Endothelial cell (in vitro differentiated cells): ENCODE measurements at places on chromosomes 3 and 15.

DNA sequence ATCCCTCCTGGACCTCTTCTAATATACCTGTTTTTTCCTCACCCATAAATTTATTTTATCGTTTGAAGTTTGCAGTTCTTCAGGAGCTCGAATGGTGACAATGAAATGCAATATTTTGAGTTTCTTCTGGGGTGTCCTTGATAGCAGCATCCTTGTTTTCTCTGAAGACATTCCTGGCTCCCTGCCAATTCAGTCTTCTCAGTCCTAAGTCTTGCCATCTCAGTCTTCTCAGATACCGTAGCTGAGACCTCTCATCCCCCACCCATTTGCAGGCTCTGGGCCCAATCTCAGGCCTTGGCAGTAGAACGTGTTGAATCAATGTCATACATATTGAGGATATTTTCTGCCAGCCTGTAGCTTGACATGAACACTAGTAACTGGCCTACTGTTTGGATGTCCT, 140.9 kb downstream of the NECTIN3 start:
- peaks cover 9% of the 10 kb centered on the region for H3K4me1 ChIP-seq
- DNase-seq: no peak
- no peak overlapping the region for H3K4me3 ChIP-seq
- H3K27ac ChIP-seq: no peak overlapping the region
- no peaks in the 10 kb centered on the region for H3K36me3 ChIP-seq

DNA sequence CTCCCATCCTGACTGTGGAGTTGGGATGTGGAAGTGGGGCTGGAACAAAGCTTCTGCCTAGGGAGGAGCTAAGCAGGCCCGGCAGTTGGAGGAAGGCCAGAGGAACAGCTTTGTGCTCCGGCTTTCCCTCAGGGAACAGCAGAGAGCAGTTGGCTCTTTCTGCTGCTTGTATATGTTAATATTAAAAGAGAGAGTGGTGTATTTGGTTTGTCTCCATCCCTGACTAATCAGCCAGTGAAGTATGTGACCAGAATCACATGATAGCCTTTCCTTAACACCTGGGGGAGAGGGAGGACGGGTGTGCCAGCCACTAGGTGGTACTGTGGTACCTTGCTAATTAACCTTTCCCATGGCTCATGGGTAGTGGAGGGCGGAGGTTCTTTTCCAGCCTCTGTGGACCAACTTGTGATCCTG, 10.0 kb downstream of the EIF2B5 start:
- no peak overlapping the region for H3K4me3 ChIP-seq
- peaks cover 35% of the 10 kb centered on the region for H3K36me3 ChIP-seq
- peaks cover 4% of the 10 kb centered on the region for H3K4me1 ChIP-seq

DNA sequence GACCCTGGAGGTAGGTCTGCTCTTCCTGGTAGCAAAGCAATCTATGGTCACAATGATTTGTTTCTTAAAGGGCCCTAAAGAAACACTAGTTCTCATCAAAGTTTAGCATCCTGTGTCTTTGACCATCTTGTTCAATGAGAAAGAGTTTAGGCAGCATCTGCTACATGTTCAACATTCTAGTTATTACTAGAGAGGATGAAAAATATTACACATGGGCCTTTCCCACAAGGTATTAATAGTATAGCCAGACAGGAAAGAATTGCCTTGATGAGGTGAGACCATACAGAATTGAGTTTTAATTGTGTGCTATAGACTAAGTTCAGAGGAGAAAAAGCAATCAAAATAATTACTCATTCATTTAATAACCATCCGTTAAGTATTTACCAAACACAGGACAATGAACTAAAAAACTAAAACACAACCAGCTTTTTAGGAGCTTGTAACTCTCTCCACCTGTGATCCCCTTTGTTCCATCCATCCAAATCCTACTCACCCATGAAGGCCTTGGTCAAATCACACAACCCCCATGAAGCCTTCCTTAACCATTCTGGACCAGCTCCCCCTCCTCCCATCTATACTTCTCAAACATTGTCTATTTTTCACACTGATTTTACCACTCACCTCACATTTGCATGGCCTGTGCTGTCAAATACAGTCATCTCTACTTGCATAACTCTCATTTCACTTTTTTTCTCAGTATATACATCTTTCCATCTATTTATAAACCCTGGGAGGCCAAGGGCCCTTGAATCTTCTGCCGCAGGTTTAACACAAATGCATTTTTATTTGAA, 122.9 kb downstream of the RORA start:
- H3K27me3 ChIP-seq: peaks cover 2% of the 10 kb centered on the region
- H3K36me3 ChIP-seq: peaks cover 3% of the 10 kb centered on the region
- DNase-seq: no peak
- peaks cover 10% of the 10 kb centered on the region for H3K4me1 ChIP-seq
- no peak overlapping the region for H3K27ac ChIP-seq
- H3K4me3 ChIP-seq: no peak overlapping the region

DNA sequence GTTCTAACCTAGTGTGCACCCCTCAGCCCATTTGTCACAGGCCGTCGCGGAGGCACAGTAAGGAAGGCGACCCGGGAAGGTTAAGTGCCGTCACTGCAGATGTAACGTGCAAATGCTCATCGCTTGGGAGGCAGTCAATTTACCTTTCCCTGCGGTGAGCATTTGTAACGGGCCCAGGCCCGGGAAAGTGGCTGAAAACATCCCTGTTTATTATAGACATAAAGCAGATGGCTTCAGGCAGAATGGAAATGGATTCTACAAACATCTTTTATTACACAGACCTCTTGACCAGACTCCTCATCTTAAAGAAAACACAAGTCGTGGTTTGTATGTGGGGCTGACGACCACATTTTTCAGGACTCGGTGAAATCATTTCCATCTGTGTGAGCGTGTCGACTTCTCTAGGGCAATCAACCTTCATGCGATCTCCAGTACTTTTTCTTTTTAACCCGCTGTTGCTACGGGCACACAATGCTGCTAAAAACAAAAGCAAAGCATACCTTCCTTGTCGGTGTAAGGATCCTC, 43.6 kb downstream of the NMNAT3 start:
- H3K27me3 ChIP-seq: no peaks in the 10 kb centered on the region
- H3K4me3 ChIP-seq: no peak overlapping the region
- no peak overlapping the region for H3K27ac ChIP-seq
- peaks cover 13% of the 10 kb centered on the region for H3K4me1 ChIP-seq
- DNase-seq: no peak

DNA sequence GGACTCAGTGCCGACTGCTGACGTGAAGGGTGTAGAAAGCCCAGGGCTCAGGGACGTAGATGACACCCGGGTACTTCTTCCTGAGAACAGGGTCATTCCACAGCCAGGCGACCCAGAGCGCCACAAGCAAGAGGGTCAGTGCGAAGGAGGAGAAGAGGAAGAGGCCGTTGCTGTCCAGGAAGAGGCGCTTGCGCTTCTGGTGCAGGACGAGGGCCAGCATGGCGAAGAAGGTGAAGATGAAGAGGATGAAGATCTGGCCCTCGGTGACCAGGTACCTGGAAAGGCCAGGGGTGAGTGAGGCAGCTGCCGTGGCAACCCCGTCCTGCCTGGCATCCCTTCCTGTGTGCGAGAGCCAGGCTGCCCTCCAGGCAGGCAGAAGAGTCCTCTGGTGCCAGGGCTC, 3.0 kb upstream of the CALML4 start:
- H3K27me3 ChIP-seq: peaks cover 9% of the 10 kb centered on the region
- DNase-seq: no peak
- peaks cover 3% of the 10 kb centered on the region for H3K36me3 ChIP-seq
- no peak overlapping the region for H3K27ac ChIP-seq
- H3K4me1 ChIP-seq: peaks cover 50% of the 10 kb centered on the region
- no peak overlapping the region for H3K4me3 ChIP-seq

DNA sequence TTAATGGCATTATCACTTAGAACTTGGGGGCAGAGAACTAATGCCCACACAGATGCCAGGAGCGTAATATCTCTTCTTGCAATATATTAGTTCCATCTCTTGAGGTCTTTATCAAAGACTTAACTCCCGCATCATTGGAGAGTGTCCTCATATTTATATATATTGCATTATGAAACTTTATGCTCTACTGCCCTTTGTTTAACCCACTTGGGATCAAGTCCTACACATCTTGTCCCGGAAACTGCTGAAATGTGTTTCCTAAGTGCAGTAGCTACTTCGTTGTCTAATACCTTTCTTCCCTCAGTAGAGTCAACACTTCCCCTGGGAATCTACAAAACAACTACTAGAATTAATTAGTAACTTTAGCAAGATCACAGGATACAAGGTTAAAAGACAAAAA, 1029.2 kb downstream of the OTOL1 start:
- H3K4me3 ChIP-seq: no peak overlapping the region
- no peaks in the 10 kb centered on the region for H3K36me3 ChIP-seq
- no peaks in the 10 kb centered on the region for H3K4me1 ChIP-seq
- no peaks in the 10 kb centered on the region for H3K27me3 ChIP-seq
- H3K27ac ChIP-seq: no peak overlapping the region
- DNase-seq: no peak

- DNase-seq: no peak
- peaks cover 4% of the 10 kb centered on the region for H3K27me3 ChIP-seq
Measured at GRCh38 chr3:156655819-156656550, 18.4 kb upstream of the TIPARP start.

DNA sequence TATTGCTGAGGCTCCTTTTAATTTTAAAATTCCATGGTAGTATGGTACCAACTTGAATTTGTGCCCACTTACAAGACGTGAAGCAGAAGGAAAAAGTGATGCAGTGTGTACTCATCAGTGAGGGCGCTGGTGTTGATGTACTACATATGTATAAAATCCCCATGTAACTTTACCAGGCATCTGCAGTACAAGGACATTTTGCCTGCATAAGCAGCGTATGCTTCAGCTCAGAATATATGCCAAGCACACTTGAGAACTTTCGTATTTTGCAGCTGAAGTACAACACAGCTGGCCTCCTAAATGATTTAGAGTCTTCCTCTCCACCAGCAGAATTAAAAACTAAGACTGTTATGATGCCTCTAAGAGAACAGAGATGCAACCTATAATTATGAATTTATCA, 108.9 kb downstream of the RYR3 start:
- no peaks in the 10 kb centered on the region for H3K27me3 ChIP-seq
- no peaks in the 10 kb centered on the region for H3K4me1 ChIP-seq
- DNase-seq: no peak
- H3K4me3 ChIP-seq: no peak overlapping the region
- H3K27ac ChIP-seq: no peak overlapping the region

DNA sequence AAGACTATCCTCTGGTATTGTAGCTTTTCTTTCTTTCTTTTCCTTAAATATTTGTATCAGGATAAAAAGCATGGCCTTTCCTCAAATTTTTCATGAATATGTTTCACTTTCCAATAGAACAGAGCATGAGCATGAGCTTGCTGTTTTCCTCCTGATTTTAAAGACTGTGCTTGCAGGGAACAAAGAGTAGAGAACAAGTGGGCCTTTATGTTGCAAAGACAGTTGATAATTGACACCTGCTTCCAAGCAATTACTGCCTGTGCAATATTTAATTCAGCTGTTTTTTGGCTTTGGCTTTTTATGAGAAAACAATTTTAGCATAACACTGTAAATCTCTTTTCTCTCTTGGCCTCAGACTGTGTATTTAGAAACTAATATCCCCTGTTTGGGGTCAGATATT, 263.6 kb upstream of the AZI2 start:
- no peaks in the 10 kb centered on the region for H3K36me3 ChIP-seq
- no peaks in the 10 kb centered on the region for H3K4me1 ChIP-seq
- H3K4me3 ChIP-seq: no peak overlapping the region
- no peaks in the 10 kb centered on the region for H3K27me3 ChIP-seq
- DNase-seq: no peak
- no peak overlapping the region for H3K27ac ChIP-seq

DNA sequence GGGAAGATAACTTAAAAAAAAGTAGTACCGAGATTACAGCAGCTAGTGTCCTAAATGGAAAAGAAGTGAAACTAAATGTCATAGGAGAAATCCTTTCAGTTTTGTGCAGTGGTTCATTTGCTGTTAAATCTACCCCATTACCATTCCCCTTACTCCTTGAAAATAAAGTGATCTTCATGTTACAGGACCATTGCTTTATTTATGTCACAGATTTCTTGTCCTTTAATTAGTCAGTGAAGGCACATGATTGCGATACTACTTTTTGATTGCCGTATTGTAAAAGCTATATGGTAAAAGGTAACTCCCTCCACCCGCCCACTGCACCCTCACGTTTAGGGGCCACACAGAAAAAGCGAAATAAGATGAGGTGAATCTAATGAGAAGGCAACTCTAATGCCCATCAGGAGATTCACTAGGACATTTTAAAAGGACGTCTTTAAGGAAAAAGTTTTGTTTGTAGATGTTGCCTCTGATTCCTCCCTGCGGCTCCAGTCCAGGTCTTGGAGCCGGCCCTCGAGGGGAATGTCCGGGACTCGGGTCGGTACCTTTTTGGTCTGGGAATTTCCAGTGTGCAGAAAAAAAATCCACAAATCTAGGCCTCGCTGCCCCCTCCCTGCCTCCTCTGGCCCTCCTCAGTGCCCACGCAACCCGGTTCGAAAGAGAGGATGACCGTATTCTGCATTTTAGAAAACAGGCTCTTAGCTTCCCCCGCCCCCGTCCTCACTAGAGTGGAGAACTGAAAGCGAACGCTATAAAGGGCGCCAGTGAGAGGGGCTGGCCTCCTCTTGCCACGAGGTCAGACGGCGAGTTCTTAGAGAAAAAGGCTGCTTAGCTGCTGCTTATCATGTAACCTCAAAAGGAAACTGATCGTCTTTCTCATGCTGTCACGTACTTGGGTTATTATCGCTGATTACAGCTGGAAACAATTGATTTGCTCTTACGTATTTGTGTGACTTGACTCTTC, 21.8 kb upstream of the NFKBIZ start:
- peaks cover 4% of the 10 kb centered on the region for H3K36me3 ChIP-seq
- H3K4me1 ChIP-seq: no peaks in the 10 kb centered on the region
- peaks cover 3% of the 10 kb centered on the region for H3K27me3 ChIP-seq
- H3K27ac ChIP-seq: peak overlapping the region; percentile 87
- peak overlapping the region; percentile 91 for H3K4me3 ChIP-seq
